Mammary microvascular endothelial cell (primary cell): ENCODE measurements at places on chromosomes 12 and 14. TPM values are rescaled to one million over a fixed set of nuclear protein-coding genes. Genes with fewer than 3 reads are reported as not detected.

The SLC25A47 gene
- total RNA-seq, result not detected in 2 replicates

The LRRK2 gene
- 0.33 and 0.94 TPM in 2 replicates for total RNA-seq

The ZFYVE26 gene
- total RNA-seq, result 17.6 and 22.8 TPM in 2 replicates

The PZP gene
- total RNA-seq, result 0.05 and 0.20 TPM in 2 replicates

The HOXC5 gene
- total RNA-seq, result not detected in 2 replicates

The STAB2 gene
- not detected in 2 replicates for total RNA-seq
